Activated T-helper 9 cell treated with anti-CD3 and anti-CD28 coated beads, Interleukin-2, amount 50 U/mL, for 16 hours (primary cell): ENCODE measurements at places on chromosomes 4 and X.

DNA sequence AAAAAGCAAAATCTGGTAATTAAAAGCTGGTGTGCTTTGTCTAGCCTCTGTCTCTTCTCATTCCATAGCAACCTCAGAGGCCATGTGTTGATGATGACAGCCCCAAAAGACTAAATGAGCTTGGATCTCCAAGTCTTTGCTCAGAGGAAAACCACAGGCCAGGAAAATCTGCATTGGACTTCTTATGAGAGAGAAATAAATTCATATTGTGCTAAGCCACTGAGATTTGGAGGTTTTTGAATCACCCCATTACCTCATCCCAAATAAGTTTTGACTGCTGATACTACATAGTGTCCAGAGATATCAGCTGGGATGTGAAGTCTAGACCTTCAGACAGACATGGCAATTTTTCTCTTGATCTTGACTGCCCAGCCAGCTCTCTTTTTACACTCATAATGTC is 178.6 kb upstream of the DIPK2B start:
- no peak for DNase-seq

DNA sequence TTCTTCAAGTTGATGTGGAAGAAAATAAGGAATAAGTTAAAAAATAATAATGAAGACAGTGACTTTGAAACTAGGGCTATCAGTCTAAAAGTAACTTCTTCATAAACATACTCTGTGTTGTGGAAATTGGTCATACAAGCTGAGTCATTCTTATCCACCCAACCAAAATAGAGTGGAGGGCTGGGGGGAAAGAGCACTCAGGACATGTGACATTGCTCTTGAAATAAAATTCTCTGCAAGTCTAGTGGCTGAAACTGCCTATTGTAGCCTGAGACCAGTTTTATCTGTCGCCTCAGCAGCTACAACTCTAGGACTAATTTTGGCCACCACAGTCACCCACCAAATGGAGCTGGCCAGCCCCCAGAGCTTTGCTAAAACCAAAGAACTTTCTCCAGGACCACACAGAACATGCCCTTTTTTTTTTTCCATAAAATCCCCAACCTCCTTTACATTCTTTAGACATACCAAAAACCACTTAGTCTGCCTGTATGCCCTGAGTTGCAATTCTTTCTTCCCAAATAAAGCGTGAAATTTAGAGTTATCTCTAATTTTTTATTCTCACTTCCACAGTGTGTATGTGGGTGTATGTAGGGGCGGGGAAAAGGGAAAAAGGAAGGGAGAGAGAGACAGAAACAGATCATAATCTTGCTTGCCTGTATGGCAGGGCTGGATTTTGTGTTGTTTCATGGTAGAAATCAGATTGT is 23.0 kb upstream of the SLC25A4 start:
- no peak for DNase-seq

DNA sequence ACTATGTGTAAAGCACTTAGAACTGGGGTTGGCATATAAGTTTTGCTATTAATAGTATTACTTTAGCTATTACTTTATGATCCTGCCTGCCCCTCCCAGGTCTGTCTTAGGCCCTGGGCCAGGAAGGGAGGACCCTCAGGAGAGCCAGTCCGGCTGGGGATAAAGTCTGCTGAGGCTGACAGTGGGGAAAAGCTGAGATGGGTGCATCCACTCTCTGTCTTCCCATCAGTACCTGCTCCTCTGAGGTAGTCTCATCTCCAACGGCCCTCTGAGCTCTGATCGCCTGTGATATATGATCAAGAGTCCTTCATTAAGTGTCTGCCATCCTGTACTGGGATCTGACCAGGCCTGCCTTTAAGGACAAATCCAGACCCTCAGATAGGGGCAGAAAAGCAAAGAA is 156.5 kb upstream of the PJA1 start:
- DNase-seq: no peak

DNA sequence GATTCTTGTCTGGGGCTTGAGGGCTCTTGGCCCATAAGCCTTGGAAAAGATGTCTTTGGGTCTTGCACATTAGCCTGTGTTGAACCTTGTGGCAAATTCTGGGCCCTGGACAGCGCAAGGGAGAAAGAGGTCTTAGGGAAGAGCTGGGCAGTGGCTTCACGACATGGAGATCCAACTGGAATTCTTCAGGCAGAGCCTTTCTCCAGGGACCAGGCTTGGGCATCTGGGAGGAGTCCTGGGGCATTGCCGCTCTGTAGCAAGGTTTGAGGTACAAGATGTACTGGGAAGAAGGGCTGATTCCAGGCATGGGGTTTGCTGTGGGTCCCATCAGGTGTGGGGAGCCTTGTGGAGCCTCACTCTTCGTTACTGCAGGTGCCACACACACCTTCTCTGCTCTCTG is 104.0 kb upstream of the ACTRT1 start:
- no peak for DNase-seq

DNA sequence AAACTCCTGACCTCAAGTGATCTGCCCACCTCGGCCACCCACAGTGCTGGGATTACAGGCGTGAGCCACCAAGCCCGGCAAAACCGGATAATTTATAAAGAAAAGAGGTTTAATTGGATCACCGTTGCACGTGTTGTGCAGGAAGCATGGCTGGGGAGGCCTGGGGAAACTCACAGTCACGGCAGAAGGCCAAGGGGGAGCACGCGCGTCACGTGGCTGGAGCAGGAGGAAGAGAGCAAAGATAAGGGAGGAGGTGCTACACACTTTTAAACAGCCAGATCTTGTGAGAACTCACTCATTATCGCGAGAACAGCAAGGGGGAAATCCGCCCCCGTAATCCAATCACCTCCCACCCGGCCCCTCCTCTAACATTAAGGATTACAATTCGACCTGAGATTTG is 177.9 kb upstream of the TENM3 start:
- no peak for DNase-seq

DNA sequence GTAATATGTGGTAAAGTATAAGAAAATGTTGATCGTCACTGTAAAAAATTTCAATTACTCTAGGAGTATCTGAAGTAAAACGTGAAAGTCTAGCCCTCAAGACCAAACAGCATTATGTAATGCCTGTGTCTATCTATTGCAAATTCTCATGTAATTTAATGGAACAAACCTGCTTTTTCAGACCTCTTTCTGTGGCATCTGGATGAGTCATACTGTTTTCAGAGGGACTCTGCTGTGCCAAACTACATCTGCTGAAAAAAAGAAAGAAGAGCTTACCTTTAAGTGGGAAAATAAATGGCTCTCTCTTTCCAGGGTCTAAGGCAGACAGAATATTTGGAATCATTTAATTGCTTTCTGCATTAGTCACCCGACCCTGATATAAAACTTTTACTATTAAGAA is 89.8 kb upstream of the ARMCX2 start:
- no peak for DNase-seq

- no peak for DNase-seq
These were observed 9.4 kb downstream of the PLCXD1 start for GRCh38 chrX:290476-291166.

DNA sequence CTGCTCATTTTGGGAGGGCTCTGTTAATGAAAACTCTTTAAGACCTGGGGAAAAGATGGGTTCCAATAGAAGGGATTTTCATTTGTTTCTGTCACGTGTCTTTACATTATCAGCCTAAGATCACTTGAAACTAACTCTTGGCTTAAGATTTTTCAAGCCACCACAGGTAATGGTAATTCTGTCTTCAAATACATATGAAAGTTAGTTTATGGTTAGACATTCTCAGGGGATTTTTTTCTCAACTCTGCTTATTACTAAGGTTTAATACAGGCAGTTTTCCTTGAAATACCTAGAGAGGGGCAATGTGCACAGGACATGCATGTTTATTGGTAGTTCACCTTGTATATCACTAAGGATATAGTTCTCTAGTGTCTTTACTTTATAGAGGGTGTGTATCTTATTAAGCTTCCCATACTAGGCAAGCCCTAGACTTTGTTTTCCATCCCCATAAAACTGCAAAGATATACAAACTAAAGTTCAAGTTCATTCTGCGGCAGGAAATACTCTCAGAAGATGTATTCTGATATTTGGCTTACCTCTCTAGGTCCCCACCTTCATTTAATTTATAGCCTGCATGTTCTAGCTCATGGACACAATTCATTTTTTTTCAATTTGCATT is 38.2 kb upstream of the MYOZ2 start:
- DNase-seq: no peak

GRCh38 chrX:112851161-112851779 is 10.6 kb upstream of the AMOT start:
- DNase-seq: no peak

- no peak for DNase-seq
These were observed 227.3 kb upstream of the TENM3 start for GRCh38 chr4:182015893-182016292.

DNA sequence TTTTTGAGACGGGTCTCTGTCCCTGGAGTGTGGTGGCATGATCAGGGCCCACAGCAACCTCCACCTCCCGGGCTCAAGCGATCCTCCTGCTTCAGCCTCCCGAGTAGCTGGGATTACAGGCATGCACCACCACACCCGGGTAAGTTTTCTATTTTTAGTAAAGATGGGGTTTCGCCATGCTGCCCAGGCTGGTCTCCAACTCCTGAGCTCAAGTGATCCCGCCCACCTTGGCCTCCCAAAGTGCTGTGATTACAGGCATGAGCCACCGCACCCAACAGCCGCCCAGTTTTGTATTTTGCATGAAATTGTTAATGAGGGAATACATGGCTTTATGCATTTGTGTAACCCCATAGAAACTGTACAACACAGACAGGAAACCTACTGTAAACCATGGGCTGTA is 2.8 kb upstream of the ARHGAP4 start:
- DNase-seq: no peak

- DNase-seq: no peak
These were observed 28.6 kb downstream of the NYX start for GRCh38 chrX:41475591-41476241.
